Naive thymus-derived CD8-positive, alpha-beta T cell (primary cell): ENCODE measurements at places on chromosomes 13 and 19. TPM values are rescaled to one million over a fixed set of nuclear protein-coding genes. Genes with fewer than 3 reads are reported as not detected.
A peak's percentile ranks its signal among the peaks of the same experiment; 100 is the strongest.

DNA sequence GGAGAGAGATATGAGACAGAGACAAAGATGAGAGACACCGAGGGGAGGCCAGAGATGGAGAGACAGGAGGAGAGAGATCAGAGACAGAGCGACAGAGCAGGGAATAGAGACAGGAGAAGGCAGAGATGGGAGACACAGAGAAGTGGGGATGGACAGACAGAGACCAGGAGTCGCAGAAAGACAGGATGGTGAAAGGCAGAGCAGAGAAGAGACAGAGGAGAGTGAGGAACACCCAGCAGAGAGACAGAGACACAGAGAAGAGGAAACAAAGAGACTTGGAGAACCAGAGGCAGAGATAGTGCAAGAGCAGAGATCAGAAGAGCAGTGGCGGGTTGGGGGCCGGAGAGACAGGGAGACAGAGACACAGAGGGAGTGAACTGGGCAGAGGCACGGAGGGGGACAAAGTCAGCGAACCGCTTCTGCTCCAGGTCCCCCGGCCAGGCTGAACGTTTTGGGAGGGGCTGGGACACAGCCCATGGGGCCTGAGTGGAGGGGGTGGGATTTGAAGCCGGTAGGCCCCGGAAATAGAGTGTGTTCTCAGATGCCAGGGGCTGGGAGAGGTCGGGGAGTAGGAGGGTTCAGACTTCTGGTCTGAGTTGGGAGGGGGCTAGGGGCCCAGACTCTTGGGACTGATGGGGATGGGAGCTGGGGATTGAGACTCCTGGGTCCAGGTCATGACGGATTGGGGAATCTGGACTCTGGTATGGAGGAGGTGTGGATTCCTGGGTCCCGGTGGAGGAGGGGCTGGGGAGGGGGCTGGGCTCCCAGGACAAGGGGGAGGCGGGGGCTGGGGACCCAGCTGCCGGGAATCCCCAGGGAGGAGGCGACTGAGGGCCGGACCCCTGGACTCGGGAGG is 654 bp downstream of the ZNF579 start:
- H3K27me3 ChIP-seq = no peaks in the 10 kb centered on the region
- DNase-seq = peak; percentile 24
- peaks cover 16% of the 10 kb centered on the region for H3K36me3 ChIP-seq
- peaks cover 25% of the 10 kb centered on the region for H3K4me1 ChIP-seq
- H3K27ac ChIP-seq = peak overlapping the region; percentile 88
- H3K4me3 ChIP-seq = peak overlapping the region; percentile 87

DNA sequence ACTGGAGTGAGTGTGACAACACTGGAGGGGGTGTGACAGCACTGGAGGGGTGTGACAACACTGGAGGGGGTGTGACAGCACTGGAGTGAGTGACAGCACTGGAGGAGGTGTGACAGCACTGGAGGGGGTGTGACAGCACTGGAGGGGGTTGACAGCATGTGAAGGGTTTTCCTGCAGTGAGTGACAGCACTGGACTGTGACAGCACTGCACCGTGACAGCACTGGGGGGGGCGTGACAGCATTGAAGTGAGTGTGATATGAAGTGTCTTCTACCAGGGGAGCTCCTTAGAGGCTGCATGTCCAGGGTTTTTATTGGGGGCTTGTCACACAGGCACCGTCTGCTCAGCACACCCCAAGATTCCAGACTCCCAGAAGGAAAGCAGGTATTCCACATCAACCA is 274.8 kb downstream of the TEX29 start:
- no peak for DNase-seq
- H3K36me3 ChIP-seq = no peaks in the 10 kb centered on the region
- H3K4me3 ChIP-seq = no peak overlapping the region
- H3K27me3 ChIP-seq = peaks cover 20% of the 10 kb centered on the region

DNA sequence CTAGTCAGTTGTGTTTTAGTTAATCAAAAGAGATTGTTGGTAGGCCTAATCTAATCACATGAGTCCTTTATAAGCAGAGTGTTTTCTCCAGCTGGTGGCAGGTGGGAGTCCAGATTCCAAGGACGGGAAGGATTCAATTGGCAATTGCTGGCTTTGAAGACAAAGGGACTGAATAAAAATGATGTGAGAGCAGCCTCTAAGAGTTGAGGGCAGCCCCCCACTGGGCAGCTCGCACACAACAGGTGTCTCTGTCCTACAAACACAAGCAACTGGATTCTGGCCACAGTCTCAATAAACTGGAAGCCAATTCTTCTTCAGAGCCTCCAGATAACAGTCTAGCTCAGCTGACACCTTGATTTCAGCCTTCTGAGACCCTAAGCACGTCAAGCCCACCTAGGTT is 915.2 kb downstream of the PCDH9 start:
- H3K27ac ChIP-seq = no peak overlapping the region
- H3K4me1 ChIP-seq = no peaks in the 10 kb centered on the region
- H3K27me3 ChIP-seq = no peaks in the 10 kb centered on the region
- no peaks in the 10 kb centered on the region for H3K36me3 ChIP-seq

DNA sequence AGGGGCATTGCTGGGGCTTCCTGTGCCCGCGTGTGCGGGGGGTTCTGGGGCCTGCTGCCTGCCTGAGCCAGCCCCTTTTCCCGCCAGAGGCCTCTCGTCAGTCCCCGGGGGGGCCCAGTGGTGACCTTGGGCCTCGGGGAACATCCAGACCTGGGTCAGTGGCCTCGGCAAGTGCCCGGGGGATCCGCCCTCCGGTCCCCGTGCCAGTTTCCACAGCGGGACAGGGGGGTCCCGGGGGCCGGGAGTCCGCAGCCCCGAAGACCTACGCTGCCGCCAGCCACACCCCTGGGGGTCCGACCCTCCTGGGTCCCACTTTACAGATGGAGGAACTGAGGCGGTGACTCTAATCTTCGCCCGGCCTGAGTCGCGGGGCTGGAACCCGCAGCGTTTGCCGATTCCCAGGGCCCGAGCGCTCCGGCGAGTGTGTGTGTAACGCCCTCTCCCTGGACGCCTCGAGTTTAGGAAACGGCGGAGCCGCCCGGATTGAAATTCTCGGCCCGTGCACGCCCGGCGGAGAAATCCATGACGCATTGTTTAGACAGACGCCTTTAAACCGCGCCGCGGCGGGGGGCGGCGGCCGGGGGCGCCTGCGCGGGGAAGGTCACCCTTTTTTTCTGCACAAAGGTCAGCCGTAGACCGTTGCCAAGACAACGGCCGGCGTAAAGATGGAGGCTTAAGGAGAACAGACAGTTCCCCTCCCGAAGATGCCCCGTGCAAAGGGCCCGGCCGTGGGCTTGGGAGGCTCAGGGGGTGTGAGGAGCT is 39.3 kb downstream of the EFNA2 start:
- no peak overlapping the region for H3K27ac ChIP-seq
- H3K4me1 ChIP-seq = peaks cover 13% of the 10 kb centered on the region
- peaks cover 6% of the 10 kb centered on the region for H3K36me3 ChIP-seq
- DNase-seq = peak; percentile 14
- peaks cover 26% of the 10 kb centered on the region for H3K27me3 ChIP-seq

- H3K27me3 ChIP-seq = no peaks in the 10 kb centered on the region
- no peak for DNase-seq
- no peaks in the 10 kb centered on the region for H3K36me3 ChIP-seq
- no peak overlapping the region for H3K27ac ChIP-seq
- H3K4me3 ChIP-seq = no peak overlapping the region
Measured at GRCh38 chr13:67635754-67636153, 405.6 kb upstream of the PCDH9 start.

- no peak overlapping the region for H3K27ac ChIP-seq
- H3K36me3 ChIP-seq = no peaks in the 10 kb centered on the region
- no peaks in the 10 kb centered on the region for H3K4me1 ChIP-seq
- H3K27me3 ChIP-seq = peaks cover 13% of the 10 kb centered on the region
Measured at GRCh38 chr13:28541966-28542365, 47.0 kb upstream of the FLT1 start.

DNA sequence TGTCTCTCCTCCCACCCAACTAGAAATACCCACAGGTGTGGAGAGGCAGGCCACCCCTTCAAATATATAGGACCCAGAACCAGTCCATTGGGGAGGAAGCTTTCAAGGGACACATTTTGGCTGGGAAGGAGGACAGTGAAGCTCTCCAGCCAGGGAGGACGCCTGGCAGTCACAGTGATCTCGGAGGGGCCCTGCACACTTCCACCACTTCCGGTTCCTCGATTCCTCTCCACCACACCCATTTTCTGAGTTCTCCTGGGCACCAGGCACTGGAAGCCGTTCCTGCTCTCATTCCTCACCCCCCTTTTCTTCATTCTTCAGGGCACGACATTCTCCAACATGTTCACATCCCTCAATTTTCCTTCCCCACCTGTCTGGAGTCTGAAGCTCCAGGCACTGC is 30.4 kb upstream of the CEACAM21 start:
- H3K36me3 ChIP-seq = peaks cover 10% of the 10 kb centered on the region
- peaks cover 67% of the 10 kb centered on the region for H3K4me1 ChIP-seq
- no peaks in the 10 kb centered on the region for H3K27me3 ChIP-seq
- peak; percentile 26 for DNase-seq

GRCh38 chr19:1066748-1067340 is at the start of gene ARHGAP45:
Gene ARHGAP45 (plus strand): TSS chr19:1067167. CDS start chr19:1067406, 239 bp downstream.
- no peaks in the 10 kb centered on the region for H3K27me3 ChIP-seq
- H3K4me3 ChIP-seq = peak within 1 kb of the TSS; percentile 93
- DNase-seq = peak; percentile 86
- peak within 1 kb of the TSS; percentile 89 for H3K27ac ChIP-seq

- peaks cover 61% of the 10 kb centered on the region for H3K4me1 ChIP-seq
- H3K27ac ChIP-seq = peak overlapping the region; percentile 90
- H3K36me3 ChIP-seq = no peaks in the 10 kb centered on the region
- H3K4me3 ChIP-seq = peak overlapping the region; percentile 97
- H3K27me3 ChIP-seq = no peaks in the 10 kb centered on the region
Measured at GRCh38 chr13:77698201-77699058, 943 bp downstream of the SLAIN1 start.

- DNase-seq = no peak
- H3K27me3 ChIP-seq = no peaks in the 10 kb centered on the region
- H3K27ac ChIP-seq = peak overlapping the region; percentile 98
- H3K36me3 ChIP-seq = no peaks in the 10 kb centered on the region
- peaks cover 57% of the 10 kb centered on the region for H3K4me1 ChIP-seq
- peak overlapping the region; percentile 97 for H3K4me3 ChIP-seq
Measured at GRCh38 chr19:47514151-47514868, 553 bp downstream of the NAPA start.

- no peak for DNase-seq
- peaks cover 18% of the 10 kb centered on the region for H3K4me1 ChIP-seq
Measured at GRCh38 chr19:39813264-39813993, 20.5 kb downstream of the DYRK1B start.

DNA sequence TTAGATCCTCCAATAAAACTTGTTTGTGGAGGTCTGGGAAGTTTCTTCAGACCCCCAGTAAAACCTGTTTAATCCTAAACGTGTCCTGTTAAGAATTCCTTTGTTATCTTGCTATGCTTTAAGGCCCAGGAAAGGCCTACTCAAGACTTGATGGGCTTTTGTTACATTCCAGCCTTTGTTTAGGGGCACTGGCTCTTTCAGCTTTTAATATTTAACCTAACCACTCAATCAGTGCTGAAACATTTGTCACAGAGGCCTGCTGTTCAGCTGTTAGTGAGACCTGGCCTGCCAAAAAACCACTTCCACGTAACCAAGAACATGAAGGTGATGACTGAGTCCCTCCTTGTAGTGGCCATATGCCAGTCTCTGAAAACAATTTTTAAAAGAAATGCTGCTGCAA is 41.7 kb downstream of the PCDH17 start:
- no peaks in the 10 kb centered on the region for H3K36me3 ChIP-seq
- H3K4me3 ChIP-seq = no peak overlapping the region
- H3K27ac ChIP-seq = no peak overlapping the region
- DNase-seq = no peak
- no peaks in the 10 kb centered on the region for H3K4me1 ChIP-seq

GRCh38 chr13:50220938-50221337 is 205.7 kb downstream of the KCNRG start:
- no peaks in the 10 kb centered on the region for H3K36me3 ChIP-seq
- no peak for DNase-seq
- H3K4me3 ChIP-seq = no peak overlapping the region
- H3K4me1 ChIP-seq = no peaks in the 10 kb centered on the region

GRCh38 chr19:2577722-2578335 is 101.9 kb downstream of the GADD45B start:
- H3K4me1 ChIP-seq = peaks cover 5% of the 10 kb centered on the region
- peak overlapping the region; percentile 17 for H3K27ac ChIP-seq
- H3K36me3 ChIP-seq = peaks cover 5% of the 10 kb centered on the region
- H3K27me3 ChIP-seq = no peaks in the 10 kb centered on the region

DNA sequence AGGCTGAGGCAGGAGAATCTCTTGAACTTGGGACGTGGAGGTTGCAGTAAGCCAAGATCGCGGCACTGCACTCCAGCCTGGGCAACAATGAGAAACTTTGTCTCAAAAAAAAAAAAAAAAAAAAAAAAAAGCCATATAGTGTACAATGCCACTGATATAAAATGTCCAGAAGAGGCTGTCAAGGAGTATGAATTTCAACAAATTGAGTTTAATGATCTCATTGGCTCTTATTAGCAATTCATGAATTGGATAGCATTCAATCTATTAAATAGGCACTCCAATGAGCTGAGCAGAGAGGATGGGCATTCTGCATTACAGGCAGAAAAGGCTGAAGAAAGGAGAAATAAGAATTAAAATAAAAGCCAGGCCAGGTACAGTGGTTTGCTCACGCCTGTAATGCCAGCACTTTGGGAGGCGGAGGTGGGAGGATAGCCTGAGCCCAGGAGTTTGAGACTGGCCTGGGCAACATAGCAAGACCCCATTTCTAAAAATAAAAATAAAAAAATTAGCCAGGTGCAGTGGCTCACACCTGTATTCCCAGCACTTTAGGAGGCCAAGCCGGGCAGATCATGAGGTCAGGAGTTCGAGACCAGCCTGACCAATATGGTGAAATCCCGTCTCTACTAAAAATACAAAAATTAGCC is 757 bp upstream of the LMNB2 start:
- H3K36me3 ChIP-seq = no peaks in the 10 kb centered on the region
- peak overlapping the region; percentile 81 for H3K27ac ChIP-seq
- H3K4me3 ChIP-seq = peak overlapping the region; percentile 83
- H3K27me3 ChIP-seq = no peaks in the 10 kb centered on the region

DNA sequence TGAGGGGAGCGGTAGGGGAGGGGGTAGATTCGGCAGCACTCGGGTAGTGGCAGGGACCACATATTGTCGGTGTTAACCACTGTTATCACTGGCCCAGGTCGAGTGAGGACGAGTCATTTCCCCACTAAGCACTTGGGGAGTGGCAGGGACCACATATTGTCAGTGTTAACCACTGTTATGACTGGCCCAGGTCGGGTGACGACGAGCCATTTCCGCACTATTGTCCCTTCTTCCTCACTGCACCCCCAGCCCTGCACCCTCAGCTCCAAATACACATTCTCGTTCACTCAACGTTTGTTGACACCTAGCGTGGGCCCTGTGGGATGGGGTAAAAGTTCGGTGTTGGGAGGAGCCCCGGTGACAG is 467 bp upstream of the CLN5 start:
- peaks cover 11% of the 10 kb centered on the region for H3K36me3 ChIP-seq
- no peaks in the 10 kb centered on the region for H3K27me3 ChIP-seq
- peaks cover 49% of the 10 kb centered on the region for H3K4me1 ChIP-seq
- peak overlapping the region; percentile 100 for H3K27ac ChIP-seq
- H3K4me3 ChIP-seq = peak overlapping the region; percentile 96

DNA sequence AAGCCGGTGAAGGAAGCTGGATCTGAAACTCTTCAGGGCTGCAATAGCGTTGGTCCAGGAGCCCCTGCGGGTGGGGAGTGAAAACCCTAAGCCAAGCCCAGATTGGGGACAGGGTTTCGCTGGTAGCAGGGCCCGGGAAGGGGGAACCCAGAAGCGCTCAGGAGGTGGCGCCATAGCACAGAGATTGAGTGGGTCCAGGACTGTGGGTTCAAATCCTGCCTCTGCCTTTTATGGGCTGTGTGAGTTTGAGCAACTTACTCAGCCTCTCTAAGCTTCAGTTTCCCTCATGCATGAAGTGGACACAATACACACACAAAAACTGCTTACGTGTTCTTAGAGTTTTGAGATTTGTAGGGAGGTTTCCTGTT is 8.3 kb upstream of the SYCN start:
- H3K36me3 ChIP-seq = no peaks in the 10 kb centered on the region
- H3K4me3 ChIP-seq = no peak overlapping the region
- H3K27ac ChIP-seq = no peak overlapping the region
- no peaks in the 10 kb centered on the region for H3K4me1 ChIP-seq

The VWA8 gene
- 21.5 TPM for total RNA-seq

The DAND5 gene
- not detected for total RNA-seq

The PGLYRP2 gene
- total RNA-seq = 0.69 TPM
